ENCODE measurements at places on chromosomes 7 and 10.

GRCh38 chr7:150369748-150370501 is 1.3 kb downstream of the REPIN1 start:
- no peak for DNase-seq

GRCh38 chr10:24853661-24854060 is 98.7 kb downstream of the PRTFDC1 start:
- no peak for DNase-seq

GRCh38 chr7:14752301-14752700 is 150.2 kb downstream of the DGKB start:
- no peak for DNase-seq

- no peak for DNase-seq
Measured at GRCh38 chr7:156594283-156595080, 46.1 kb upstream of the RNF32 start.

GRCh38 chr7:44063894-44064651 is 1.3 kb downstream of the PGAM2 start:
- no peak for DNase-seq

DNA sequence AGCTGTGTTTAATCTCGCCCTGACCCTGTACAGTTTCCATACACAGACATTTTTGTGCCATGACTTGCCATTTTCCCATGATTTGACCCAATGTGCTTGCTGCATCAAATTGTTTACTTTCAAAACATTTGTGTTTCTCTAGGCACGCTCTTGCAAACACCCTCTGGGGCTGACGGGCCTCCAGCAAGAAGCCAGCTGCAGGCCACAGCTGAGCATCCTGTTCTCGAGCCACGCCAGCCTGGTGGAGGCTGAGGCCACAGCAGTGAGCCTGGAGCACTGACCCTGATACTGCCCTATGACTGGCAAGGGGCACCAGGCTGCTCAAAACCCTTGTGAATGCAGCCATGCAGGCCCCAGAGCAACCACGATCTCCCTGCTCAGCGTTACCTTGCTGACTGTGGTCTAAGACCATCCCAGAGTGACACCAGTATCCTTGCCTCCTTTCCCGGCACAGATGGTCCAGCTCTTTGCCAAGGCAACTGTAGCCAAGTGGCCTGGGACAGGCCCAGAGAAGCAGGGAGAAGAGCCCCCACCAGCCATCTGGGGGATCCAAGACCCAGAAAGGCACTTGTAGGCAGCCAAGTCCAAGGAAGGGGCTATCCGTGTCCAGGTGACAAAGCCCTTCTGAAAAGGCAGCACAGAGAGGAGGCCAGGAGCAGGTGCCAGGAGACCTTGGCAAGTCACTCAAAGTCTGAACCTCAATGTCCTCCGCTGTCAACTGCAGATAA is 78.5 kb downstream of the OAT start:
- DNase-seq = no peak

GRCh38 chr10:17432723-17433122 is 21.7 kb downstream of the ST8SIA6 start:
- no peak for DNase-seq

- no peak for DNase-seq
Measured at GRCh38 chr7:2493205-2494164, 17.3 kb upstream of the GRIFIN start.

DNA sequence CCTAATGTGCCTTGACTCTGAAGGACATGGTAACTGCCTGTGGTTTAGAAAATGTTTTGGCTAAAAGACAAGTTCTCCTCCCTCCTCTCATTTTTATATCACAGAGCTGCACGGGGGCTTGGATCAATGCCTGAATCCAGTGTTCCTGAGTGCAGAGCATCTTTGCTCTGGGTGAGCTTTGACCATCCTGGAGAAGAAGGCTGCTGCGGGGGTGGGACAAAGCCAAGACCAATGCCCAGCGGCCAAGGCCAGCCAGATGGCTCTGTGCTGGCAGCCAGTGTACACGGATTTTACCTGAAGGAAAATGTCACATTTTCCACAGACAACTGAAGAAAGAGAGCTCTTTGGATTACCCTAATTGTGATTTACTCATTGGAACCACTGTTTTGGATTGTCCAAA is 102.0 kb upstream of the TARP start:
- DNase-seq = no peak

DNA sequence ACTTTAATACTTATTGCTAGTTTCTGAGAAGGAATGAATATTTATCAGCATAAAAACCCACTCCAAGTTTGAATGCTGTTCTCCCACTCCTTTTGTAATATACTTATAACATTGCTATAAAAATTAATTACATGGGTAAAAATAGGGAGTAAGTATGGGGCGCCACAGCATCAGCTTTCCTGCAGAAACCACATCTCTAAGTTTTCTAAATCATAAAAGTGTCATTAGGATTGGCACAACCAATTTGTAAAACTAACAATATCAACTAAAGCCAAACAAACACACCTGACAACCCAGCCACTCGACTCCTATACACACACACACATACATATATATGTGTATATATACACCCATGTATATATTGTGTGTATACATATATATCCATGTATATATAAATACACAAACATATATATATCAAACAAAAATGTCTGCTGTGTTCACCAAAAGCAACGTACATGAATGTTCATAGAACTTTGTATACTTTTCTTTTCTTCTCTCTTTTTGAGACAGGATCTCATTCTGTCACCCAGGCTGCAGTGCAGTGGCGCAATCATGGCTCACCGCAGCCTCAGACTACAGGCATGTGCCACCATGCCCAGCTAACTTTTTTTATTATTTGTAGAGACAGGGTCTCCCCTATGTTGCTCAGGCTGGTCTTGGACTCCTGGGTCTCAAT is 14.8 kb upstream of the LRRC17 start:
- DNase-seq = no peak

DNA sequence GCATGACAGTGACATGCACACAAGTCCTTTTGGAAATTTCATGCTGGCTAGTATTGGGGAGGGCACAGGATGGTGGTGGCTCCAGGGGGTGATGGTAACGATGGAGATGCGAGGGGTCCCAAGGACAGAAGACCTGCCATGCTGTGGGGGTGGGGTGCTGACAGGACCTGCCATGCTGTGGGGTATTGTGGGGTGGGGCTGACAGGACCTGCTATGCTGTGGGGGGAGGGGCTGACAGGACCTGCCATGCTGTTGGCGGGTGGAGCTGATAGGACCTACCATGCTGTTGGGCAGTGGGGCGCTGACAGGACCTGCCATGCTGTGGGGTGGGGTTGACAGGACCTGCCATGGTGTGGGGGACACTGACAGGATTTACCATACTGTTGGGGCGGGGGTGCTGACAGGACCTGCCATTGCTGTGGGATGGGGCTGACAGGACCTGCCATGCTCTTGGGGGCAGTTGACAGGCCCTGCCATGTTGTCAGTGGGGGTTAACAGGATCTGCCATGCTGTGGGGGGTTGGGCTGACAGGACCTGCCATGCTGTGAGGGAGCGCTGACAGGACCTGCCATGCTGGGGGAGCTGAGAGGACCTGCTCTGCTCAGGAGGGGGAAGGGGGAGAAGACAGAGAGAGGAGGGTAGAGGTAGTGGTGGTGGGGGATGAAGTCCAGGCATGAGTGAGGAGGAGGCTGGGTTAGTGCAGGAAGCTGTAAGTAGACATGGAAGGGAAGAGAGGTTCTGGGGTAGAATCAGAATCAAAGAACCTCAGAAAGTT is 36.2 kb upstream of the RET start:
- no peak for DNase-seq

GRCh38 chr10:18414061-18414460 is 237.3 kb downstream of the NSUN6 start:
- no peak for DNase-seq

DNA sequence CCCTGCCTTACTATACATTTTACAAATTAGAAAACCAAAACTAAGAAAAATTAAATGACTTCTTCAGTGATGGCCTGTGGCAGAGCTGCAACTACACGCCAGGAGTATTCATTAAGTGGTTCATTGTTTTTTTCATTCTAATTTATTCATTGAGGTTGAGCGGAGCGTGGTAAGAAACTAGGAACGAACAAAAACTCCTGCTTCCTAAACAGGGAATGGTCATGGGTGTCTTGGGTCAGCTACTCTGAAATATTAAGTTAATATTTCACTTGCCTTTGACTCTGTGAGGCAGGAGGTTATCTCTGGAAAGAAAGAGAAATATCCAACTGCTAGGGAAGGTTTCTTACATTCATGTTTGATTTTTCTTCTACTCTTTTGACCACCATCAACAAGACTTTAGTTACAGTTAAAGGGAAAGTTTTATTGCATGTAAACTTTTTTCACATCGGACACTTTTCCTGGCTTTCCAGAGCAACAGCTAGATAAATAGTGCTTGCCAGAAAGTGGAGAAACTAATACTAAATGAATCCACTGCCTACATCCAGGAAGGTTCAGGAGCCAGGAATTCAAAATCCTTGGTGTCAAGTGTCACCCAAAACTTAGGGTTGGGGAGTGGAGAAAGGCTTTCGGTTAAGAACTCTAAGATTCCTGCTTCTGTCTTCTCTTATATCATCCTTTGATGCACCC is 896 bp upstream of the GNG11 start:
- DNase-seq = no peak

DNA sequence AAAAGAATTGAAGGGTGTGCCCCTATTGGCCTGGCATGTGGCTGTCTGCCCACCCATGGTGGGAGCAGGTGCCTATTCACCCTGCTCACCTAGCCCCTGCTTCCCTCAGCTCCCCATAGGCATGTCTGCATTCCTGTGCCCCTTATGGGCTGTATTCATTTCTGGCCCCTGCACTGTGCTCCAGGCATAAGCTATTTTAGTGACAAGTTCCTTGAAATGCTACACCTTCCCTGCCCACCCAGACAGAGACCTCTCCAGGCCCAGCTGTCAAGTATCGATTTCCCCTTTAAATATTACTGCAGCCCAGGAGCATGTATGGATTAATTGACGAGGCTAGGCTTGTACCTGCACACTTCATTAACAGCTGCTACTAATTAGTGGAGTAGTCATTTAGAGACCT is 235.4 kb downstream of the RPS24 start:
- no peak for DNase-seq

DNA sequence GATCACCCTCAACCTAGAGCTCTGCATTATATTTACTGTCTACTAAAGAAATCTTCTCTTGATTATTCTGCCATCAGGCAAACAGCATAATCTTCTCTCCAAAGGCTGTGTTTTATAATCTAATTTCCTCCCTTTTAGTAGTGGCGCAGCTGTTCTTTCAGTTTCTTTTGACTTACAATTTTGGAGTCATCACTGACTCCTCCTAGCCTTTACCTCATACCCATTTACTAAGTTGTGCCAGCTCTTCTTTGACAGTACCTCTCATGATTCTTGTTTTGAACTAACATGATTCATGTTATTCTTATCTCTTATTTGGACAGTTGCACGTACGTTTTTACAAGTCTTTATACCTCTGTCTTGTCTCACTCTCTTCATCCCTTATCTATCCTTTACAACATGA is 113.0 kb downstream of the FOXP2 start:
- DNase-seq = no peak

DNA sequence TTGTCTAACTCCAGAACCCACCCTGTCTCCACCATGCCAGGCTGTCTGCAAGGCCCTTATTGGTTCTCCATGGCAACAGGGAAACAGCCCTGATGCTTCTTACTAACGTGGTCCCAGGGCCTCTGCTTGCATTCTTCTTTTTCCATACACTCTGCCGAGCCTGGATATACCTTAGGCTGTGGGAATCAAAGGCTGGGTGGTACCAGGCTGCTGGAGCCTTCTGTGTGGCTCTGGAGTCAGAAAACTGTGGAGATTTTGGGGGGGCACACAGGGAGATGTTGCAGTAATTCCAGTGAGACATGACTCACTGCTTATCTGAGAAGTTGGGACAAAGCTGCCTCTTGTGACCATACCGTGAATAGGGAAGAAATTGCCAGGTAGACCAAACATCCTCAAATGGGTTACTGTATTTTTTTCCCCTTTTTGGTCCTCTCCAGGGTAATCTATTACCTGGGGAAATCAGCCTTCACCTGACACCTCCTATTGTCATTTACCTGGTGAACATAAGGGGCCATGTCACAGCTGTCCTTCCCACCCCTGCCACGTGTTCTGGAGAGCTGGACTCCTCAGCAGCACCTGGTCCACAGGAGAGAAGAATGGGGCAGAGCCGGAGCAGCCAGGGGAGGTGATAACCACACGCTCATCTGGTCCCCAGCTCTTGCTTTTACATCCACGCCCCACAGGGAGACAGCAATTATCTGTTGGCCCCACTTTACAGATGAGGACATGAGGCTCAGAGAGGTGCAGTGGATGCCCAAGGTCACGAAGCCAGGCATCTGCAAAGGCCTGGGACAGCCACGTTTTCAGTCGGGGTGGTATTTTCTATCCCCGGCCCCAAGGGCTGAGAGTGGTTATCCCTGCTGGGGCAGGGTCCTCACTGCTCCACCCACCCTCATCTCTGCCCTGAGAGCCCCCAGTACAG is 4.6 kb downstream of the CHST3 start:
- no peak for DNase-seq

DNA sequence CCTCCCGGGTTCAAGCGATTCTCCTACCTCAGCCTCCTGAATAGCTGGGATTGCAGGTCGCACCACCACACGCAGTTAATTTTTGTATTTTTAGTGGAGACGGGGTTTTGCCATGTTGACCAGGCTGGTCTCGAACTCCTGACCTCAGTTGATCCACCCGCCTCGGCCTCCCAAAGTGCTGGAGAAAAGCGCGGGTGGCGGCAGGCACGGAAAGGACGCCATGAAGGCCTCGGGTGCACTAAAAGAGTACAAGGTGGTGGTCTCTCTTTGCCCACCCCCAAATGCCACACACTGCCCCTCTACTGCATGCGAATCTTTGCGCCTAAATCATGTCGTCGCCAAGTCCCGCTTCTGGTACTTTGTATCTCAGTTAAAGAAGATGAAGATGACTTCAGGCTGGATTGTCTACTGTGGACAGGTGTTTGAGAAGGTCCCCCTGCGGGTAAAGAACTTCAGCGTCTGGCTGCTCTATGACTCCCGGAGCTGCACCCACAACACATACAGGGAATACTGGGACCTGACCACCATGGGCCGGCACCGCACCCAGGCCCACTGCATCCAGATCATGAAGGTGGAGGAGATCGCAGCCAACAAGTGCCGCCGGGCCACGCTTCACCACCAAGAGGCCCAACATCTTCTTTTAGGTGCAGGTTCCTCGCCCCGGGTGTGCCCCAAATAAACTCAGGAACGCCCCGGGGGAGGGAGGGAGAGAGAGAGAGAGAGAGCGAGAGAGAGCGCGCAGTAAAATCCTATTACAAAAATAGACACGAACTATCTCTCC is 161.7 kb downstream of the HECW1 start:
- no peak for DNase-seq

All from right renal cortex interstitium (tissue), 3 donors.